Choroid plexus epithelial cell (primary cell): ENCODE measurements at places on chromosomes 3 and 15.
A peak's percentile ranks its signal among the peaks of the same experiment; 100 is the strongest.

DNA sequence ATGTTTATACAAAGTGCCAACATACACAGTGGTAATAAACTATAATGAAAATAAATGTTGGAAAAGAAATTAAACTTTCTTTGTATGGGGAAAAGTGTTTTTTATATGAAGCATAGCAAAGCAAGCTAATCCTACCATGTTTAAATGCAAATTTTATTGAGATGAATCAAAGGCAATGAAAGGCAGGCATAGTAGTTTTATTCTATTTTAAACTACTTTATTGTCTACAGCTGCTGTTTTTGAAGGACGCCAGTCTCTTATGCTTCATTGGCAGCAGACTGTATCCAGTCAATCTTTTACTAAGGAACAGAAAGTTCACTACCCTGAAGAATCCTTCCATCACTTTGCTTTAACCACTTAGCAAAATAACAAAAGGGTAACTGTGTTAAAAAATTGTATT is 761.0 kb downstream of the ROBO2 start:
- DNase-seq, result no peak

- DNase-seq, result no peak
Observed at GRCh38 chr3:42173307-42173706, 82.2 kb downstream of the TRAK1 start.

- peak; percentile 81 for DNase-seq
Observed at GRCh38 chr15:58724466-58724865, 25.0 kb downstream of the ADAM10 start.

DNA sequence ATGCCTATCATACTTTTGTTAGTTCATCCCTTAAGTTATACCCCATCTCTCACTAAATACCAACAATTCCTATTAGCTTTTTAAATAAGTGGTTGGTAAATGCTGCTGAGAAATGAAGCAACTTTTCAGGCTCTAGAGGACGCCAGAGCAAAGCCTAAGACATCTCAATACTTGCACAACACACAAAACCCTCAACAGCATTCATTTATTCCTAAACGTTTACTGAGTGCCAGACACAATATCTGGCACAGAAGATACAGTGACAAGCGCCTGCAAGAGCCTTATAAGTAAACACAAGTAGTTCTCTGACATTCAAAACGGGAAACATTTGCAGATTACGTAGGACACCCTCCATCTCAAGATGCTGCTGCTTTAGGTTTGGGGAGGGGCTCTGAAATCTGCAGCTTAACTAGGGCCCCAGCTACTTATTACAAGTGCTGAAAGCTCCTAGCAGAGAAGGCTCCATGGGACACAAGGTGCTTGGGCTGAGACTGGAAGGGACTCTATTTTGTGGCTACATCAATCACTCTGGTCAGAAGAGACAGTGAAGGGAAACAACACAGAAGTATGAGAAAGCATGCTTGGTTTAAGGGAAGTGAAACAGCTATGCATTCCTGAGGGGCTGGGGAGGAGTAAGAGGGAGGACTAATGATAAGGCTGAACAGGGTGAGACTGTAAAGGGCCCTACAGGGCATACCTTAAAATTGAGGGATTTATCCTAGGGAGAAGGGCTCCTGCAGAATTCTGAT is 311.3 kb downstream of the PLCL2 start:
- peak; percentile 73 for DNase-seq
